ENCODE measurements at places on chromosomes 7 and 10.

DNA sequence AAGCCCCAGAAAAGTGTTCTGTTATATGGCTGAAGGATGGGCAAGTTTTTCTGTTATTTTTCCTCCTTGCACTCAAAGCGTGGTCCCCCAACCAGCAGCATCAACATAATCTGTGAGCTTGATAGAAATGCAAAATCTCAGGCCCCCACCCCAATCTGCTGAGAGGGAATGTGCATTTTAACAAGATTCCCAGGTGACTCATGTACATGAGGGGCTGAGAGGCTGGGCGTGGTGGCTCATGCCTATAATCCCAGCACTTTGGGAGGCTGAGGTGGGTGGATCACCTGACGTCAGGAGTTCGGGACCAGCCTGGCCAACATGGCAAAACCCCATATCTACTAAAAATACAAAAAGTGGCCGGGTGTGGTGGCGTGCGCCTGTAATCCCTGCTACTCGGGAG lies 326.8 kb upstream of the PODXL start:
- DNase-seq, result no peak

- no peak for DNase-seq
Observed at GRCh38 chr10:117619707-117620405, 77.3 kb downstream of the EMX2 start.

- DNase-seq, result no peak
Observed at GRCh38 chr10:856416-857157, 74.9 kb downstream of the LARP4B start.

- DNase-seq, result peak; percentile 98
Observed at GRCh38 chr7:105352018-105352612, 36.6 kb downstream of the SRPK2 start.

- peak; percentile 70 for DNase-seq
Observed at GRCh38 chr7:131431289-131431688, 103.6 kb downstream of the MKLN1 start.

- DNase-seq, result no peak
Observed at GRCh38 chr10:93993782-93994437, at the start of gene PLCE1. Gene PLCE1 (plus strand): TSS chr10:93993931. CDS start chr10:94031047, 37,116 bp downstream.

GRCh38 chr7:84237533-84238173 lies 43.1 kb upstream of the SEMA3A start:
- DNase-seq, result no peak

- DNase-seq, result no peak
Observed at GRCh38 chr10:72335394-72336258, 19.1 kb downstream of the DNAJB12 start.

GRCh38 chr10:124992462-124993344 lies 50.8 kb downstream of the ZRANB1 start:
- DNase-seq, result peak; percentile 81

DNA sequence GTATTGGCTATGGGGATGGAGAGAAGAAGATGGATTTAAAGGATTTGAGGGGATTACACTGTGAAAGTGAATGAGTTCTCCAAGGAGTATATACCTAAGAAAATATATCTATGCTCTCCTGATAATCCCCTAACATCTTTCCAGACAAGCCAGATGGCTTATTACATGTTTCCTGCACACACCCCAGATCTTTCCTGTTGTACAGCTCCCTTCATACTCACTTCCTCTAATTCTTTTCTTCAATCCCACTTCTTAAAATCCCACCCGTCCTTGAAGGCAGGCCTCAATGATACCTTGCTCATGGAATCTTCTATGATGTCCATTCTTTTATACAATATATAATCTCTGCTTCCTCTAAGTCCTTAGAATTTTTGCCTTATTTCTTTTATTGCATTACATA lies 317.2 kb upstream of the DGKB start:
- DNase-seq, result no peak

GRCh38 chr7:141585592-141586510 lies 34.6 kb downstream of the AGK start:
- DNase-seq, result peak; percentile 98

DNA sequence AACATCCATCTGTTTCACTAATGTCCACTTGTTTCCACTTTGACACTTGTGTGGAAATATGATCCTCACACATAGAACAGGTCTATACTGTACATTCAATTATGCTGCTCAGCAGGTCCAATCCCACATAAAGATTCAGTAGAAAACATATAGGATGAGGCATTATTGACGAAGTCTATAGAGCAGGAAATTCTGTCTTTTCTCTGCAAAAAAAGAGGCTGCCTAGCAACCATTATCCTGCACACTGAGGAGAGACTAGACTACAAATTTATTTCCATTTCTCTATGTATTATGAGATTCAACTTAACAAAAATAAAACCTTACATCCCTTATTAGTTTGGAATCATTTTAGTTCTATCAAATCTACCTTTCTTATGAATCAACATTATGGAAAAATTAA lies 204.6 kb upstream of the POM121L12 start:
- no peak for DNase-seq

DNA sequence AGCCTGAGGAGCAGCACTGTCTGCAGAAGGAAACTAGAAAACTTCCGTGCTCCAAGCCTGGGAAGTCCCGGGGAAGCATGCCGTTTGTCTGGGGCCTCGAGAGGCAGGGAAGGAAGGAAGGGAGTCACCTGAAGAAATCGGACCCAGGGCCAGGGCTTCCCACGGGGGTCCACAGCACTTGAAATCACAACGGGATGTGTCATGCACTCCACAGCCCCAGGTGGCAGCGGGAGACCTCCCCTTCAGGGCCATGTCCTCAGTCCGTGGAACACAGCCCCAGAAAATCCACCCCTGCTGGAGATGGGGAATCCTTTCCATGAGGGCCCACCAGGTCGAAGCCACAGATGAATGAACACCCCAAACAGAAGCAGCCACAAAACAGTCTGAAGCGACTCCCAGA lies 239.5 kb downstream of the MGMT start:
- DNase-seq, result no peak

DNA sequence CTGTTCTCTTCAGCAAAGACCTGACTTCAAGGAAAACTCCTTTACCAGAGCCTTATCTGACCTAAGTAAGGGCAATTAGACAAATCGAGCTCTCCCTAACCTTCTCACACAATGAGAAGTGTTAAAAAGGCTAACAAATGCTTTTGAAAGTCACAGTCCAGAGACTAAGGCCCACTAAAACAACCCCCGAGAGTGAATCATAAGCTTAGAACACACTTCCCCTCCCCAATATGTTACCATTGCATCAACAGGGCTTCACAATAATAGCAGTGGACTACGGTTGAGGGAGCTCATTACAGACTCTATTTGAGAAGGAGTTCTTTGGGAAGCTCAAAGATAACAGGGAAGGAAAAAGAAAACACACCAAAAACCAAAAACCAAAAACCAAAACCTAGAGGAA lies 28.6 kb upstream of the ZEB1 start:
- DNase-seq, result no peak

DNA sequence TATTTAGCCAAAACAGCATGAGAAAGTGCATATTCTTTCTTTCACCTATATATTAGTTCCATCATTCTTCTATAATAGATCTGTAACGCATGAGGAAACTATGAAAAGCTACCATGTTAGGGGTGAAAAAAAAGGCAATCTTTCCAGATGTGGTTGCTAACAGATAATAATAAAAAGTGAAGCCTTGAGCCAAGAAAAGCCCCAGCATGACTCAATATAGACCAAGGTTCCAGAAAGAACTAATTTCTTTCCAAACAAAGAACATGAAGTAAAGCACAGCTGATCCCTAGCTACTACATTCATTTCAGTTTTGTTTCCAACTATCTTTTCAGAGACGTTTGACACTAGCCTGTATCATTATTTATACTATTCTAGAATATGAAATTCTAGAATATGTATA lies 16.4 kb downstream of the ARL4A start:
- DNase-seq, result no peak

GRCh38 chr7:30146127-30146612 lies 11.4 kb downstream of the MTURN start:
- no peak for DNase-seq

GRCh38 chr10:53469383-53469782 lies 696.8 kb upstream of the MBL2 start:
- no peak for DNase-seq

GRCh38 chr7:155362380-155363145 lies 64.9 kb downstream of the INSIG1 start:
- DNase-seq, result no peak

GRCh38 chr7:27941522-27941921 lies 201.6 kb downstream of the TAX1BP1 start:
- no peak for DNase-seq

DNA sequence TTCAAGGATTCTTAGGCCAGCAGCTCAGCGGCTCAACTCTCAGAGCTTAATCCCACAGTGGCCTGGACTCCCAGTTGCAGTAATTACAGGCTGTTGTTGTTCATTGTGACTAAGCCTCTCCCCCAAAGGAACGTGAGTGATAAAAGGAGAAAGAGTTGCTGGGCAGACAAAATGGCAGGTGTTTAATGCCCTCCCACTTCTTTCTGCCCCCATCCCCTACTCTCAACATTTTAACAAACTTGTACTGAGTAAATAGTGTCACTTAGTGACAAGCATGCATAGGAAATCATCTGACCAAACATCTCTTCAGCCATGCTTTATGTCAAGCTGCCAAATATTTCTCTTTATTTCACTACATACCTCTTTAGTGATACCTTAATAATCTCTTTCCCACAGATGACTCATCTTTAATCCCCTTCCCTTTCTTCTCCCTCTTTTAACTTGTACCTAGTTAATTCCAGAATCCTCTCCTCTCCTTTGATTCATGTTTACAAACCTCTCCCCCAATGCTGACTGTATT lies 12.4 kb upstream of the MTERF1 start:
- DNase-seq, result no peak

DNA sequence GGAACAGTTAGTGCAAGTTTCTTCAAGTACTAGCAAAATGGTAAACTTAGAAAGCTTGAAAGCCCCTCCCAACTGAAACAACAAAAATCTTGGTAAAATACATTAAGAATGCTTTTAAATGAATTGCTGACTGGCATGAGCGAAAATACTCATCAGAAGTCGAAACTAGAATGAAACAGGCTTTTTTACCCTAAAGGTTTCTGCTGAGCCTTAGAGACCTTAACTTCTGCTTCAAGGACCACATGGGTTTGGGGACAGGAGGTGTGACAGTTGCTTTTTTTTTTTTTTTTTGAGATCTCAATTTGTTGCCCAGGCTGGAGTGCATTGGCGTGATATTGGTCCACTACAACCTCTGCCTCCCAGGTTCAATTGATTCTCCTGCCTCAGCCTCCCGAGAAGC lies 100.3 kb downstream of the MTPAP start:
- DNase-seq, result no peak

GRCh38 chr7:31340603-31341002 lies at the start of gene NEUROD6:
Gene NEUROD6 (minus strand): TSS chr7:31340726. CDS start chr7:31339268, 1,458 bp downstream.
- no peak for DNase-seq

DNA sequence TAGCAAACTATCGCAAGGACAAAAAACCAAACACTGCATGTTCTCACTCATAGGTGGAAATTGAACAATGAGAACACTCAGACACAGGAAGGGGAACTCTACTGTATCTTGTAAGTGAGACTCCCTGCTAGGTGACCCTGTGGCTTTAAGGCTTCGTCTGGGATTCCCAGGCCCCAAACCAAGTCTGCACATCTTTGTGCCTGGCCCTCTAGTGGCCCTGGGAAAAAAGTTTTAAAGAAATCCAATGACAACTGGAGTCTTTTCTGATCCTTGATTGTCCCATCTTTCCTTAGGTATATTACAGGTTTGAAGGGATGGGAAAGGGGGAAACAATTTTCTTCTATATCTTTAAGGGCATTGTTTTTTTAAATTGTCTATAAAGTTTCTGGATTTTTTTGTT lies 10.6 kb upstream of the LIPM start:
- DNase-seq, result no peak

DNA sequence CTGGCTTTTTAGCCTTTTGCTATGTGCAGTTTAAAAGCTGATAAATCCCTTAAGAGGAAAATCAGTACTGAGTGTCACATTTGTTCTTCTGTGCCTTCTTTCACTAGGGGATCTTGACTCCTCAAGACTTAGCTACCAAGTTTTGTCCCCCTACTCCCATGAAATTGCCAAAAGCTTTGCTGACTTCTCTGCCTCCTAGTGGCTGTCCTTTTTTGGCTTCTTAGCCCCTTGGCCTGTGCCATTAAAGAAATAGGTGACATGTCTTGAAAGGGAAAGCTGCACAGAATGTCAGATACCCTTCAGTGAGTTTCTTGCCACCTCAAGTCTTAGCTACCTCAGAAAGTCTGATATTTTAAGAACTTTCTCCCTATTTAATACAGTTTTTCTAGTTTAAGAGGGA lies 10.5 kb downstream of the MKLN1 start:
- no peak for DNase-seq

DNA sequence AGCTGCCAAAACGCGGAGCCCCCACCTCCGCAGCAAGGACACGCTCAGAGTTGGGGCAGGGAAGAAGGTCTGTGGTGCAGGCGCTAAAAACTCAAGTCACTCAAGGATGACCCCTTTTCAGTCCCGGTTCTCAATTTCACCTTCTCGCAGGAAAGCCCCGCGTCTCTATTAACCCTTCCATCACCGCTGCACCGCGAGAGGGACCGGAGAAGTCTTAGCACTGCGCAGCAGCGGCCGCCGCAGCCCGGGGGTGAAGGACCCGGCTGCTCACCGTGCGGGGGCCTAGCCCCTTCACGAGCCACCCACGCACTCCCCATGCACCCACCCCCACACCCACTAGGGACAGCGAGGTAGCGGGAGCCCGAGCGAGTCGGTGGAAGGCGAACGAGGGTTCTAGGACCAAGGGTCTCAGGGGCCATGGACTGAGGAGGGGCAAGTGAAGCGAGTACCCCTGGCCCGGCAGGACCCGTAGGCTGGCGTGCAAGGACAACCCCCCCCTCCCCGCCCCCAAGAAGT lies 162.9 kb downstream of the SH3PXD2A start:
- DNase-seq, result no peak

- DNase-seq, result no peak
Observed at GRCh38 chr7:37048674-37049073, 324.4 kb upstream of the AOAH start.

DNA sequence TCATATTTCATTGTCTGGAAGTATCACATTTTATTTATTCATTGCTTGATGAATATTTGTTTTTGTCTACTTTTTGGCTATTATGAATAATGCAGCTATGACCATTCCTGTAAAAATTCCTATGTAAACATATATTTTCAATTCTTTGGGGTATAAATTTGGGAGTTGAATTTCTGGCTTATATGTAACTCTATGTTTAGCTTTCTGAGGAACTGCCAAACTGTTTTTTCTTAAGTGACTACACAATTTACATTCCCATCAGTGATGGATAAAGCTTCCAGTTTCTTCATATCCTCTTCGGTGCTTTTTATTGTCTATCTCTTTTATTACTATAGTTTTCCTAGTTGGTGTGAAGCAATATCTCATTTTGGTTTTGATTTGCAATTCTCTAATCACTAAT lies 115.6 kb upstream of the CXCL12 start:
- no peak for DNase-seq

DNA sequence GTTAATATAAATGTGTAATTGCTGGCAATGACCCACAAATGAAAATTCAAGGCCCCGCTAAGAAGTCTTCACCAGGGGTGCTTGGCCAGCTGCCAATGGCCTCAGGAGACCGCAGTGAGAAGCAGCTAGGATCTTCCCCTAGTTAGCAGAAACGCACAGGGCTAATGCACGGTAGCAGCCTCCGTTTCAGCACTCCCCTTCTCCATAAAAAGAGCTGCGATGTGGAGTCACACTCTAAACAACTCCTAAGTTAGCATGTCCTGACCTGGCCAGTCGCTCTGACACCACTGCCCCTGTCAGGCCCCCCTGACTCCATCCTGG lies 139.0 kb downstream of the SEPTIN14 start:
- DNase-seq, result no peak

- DNase-seq, result no peak
Observed at GRCh38 chr7:106462914-106463482, 178.2 kb upstream of the NAMPT start.

- DNase-seq, result no peak
Observed at GRCh38 chr10:97466755-97467154, 20.8 kb downstream of the ZDHHC16 start.

- no peak for DNase-seq
Observed at GRCh38 chr7:154699417-154699816, 303.5 kb downstream of the PAXIP1 start.

Data from astrocyte of the cerebellum (primary cell).